ENCODE measurements at places on chromosomes 13 and 19. TPM values are rescaled to one million over a fixed set of nuclear protein-coding genes. Genes with fewer than 3 reads are reported as not detected.
A peak's percentile ranks its signal among the peaks of the same experiment; 100 is the strongest.

DNA sequence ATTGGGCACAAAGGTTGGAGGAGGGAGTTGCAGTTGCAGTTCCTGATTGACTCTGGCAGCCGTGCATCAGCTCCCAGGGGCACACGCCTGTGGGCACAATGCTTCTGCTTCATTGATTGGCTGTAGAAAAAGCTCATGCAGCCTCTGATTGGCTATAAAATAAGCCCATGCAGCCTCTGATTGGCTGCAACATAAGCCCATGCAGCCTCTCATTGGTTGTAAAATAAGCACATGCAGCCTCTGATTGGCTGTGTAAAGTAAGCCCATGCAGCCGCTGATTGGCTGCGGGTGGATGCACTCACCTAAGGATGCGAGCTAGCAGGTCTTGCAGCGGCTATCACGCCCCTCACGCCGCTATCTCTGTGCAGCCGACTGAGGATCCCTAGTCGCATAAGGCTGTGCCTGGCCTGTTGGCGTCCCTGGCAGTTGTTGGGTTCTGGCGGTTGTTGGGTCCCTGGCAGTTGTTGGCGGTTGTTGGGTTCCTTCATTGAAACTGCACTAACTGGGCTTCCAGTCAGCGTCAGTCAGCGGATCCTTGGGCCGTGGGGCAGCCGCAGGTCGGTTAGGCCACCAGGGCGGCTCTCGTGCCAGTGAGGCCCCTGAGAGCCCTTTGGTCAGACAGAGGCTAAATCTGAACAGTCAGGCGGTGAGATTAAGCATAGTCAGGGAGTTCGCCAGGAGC lies at the start of gene SIGLECL1:
SIGLECL1 (plus strand) TSS at position 295 of the 682 bp plus-strand sequence. CDS start 12,993 bp downstream, outside the sequence.
- no peak for DNase-seq

The GJB6 gene
- 4.7 TPM for total RNA-seq

- peak; percentile 85 for DNase-seq
Measured at GRCh38 chr19:57559404-57560025, at the start of gene ZNF550. ZNF550 (minus strand) TSS chr19:57559863; CDS start chr19:57559682, 181 bp downstream.

DNA sequence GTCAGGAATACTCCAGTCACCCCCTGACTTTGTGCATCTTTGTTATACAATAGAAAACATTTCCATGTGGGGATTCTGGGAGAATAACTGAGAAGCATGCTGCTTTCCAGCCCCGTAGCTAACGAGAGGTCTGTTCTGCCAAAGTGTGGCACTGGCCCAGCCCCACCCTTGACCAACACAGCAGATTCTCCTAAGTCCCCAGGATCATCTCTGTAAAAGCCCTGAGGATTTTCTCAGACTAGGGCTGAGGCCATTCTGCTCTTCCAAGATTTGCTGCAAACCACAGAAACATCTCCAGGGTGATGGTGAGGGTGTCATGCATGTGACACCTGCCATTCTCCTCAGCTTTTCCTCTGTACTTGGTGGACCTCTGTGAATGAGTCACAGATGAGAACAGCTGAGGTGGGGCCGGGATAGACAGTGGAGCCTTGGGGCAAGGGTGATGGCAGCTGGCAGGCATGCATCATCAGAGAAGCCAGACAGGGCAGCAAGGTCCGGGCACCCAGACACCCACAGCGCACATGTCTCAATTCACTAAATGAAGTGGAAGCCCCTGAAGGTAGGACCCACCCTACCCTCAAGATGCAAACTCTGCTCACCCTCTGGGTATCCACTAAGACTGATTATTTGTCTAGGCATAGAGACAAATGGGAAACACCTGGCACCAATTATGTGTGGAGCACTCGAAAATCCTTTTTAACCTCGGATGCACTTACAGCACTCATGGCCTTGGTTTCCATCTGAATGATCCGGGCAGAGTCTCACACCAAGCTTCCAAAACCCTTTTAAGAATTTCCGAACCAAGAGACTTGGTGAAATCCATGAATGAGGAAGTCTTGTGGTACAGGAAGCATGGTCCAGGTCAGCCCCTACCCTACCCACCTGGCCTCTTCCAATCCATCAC lies 20.1 kb upstream of the DOCK9 start:
- no peak for DNase-seq

The ATP7B gene
- 0.96 TPM for total RNA-seq

The NALCN gene
- total RNA-seq = not detected

DNA sequence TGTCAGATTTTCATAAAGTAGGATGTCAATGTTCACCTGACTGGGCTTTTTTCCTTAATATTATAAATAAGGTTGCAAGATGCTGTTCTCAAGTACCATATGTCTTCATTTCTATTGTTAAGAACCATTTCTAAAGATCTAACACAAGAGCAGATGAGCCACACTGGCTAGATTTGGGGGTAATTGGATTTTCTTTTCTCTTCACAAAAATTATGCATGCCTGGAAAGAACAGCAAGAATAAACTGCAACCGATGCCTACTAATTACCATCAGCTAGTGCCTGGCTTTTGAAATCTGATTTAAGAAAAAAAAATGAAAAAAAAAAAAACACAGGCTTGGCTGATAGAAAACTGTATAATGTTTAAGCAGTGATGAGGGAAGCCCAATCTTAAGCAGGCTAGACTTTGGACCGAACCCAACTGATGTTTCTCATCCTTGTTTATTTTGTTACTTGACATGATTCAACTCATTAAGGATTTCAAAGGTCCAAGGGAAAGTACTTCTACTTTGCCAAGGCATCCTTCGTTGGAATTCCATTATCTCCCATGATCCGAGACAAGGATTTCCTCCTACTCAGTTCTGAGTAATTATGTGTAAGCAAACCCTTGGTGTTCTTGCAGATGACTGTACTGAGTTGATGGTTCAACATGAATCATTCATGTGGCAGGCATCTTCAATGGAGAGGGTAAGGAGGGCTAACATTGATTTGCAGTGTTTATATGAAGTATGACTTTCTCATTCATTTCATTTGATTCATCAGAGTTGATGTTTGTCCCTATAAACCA lies 300.5 kb downstream of the SPRY2 start:
- no peak for DNase-seq

The PGLYRP2 gene
- total RNA-seq = 0.29 TPM

GRCh38 chr13:27022571-27023311 lies 148.9 kb downstream of the USP12 start:
- peak; percentile 28 for DNase-seq

Data from activated naive CD4-positive, alpha-beta T cell treated with anti-CD3 and anti-CD28 coated beads, Interleukin-2, amount 50 U/mL, for 72 hours (primary cell).